ENCODE measurements at places on chromosomes 6 and 20.

DNA sequence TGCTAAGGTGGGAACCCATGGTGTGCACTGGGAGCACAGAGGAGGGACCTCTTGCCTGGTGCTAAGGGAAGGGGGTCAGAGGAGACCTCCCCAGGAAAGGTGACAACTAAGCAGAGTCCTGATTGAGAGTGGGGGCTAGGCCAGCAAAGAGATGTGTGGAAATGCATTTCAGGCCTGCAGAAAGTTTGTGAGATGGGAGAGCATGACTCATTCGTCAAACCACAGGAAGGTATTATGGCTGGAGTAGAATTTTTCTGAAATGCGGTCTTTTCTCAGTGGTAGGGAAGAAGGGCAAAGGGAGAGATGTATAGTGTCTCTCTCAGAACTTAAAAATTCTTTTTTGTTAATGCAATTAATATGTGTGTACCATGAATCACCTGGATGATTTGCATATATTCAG lies 23.6 kb upstream of the EDN1 start:
- no peak for DNase-seq

GRCh38 chr6:13327691-13328075 lies 654 bp downstream of the TBC1D7 start:
- no peak for DNase-seq

DNA sequence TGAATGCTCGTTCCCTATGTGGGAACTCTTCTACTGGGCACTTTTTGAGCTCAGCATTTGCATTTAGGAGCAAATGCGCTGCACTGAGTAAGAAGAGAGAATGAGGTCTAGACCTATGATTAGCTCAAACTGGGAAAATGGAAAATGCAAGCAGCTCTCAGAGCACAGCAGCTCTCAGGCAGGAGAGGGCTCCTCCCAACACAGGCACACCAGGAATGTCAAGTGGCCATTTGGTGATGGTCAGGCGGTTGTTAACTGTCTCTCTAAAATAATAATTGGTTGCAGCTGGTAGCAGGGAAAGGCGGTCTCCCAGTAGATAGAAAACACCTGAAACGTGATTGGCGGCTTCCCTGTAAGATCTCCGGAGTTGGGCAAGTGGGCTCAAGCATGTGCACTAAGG lies 162.0 kb upstream of the ECI2 start:
- DNase-seq: no peak

- DNase-seq: no peak
These were observed 544 bp upstream of the TP53INP2 start for GRCh38 chr20:34703424-34704176.

- no peak for DNase-seq
These were observed 407.1 kb upstream of the RUNX2 start for GRCh38 chr6:44920952-44921491.

DNA sequence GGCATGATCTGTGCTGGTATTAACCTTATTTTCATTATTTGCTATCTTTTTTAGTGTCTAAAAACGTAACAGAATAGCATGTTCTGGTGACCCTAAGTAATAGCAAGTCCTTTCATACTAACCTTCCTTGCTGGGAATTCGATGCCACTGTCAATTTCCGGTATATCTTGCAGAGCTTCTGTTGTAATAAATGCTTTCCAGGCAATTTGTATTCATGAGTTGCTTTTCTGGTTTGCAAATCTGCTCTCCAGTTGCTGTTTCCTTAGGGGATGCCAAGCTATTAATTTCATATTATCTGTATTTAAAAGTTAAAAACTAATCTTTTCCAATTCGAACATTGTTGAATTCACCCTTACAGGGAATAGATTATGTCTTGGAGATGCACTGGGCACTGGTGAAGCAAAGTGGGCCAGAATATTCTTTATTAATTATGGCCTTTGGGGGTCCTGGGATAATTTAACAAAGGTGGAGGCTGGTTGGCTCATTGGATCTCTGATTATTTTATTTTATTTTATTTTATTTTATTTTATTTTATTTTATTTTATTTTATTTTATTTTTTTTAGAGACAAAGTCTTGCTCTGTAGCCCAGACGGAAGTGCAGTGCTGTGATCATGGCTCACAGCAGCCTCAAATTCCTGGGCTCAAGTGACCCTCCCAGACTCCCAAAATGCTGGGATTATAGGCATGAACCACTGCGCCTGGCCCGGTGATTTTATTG lies 123.6 kb upstream of the GLP1R start:
- no peak for DNase-seq

GRCh38 chr20:815914-816606 lies 17.5 kb upstream of the FAM110A start:
- peak; percentile 67 for DNase-seq
